ENCODE measurements at places on chromosomes 6 and 20.

DNA sequence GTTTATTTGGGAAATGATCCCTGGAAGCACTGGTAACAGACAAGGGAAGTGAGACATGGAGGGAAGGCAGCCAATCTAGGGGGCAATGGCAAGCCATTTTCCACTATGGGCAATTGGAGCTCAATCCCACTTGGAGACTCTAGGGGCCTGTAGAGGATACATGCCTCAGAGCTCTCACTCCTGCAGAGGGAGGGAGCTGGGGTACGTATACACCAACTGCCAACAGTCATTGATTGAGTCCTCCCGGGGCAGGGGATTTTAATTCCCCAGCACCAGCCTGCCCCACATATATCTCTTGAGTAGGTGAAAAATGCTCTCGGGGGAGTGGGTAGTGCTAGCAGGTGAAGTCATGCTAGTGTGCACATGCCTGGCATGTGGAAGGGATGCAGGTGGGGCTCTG is 78.9 kb upstream of the KCNK16 start:
- DNase-seq = no peak

DNA sequence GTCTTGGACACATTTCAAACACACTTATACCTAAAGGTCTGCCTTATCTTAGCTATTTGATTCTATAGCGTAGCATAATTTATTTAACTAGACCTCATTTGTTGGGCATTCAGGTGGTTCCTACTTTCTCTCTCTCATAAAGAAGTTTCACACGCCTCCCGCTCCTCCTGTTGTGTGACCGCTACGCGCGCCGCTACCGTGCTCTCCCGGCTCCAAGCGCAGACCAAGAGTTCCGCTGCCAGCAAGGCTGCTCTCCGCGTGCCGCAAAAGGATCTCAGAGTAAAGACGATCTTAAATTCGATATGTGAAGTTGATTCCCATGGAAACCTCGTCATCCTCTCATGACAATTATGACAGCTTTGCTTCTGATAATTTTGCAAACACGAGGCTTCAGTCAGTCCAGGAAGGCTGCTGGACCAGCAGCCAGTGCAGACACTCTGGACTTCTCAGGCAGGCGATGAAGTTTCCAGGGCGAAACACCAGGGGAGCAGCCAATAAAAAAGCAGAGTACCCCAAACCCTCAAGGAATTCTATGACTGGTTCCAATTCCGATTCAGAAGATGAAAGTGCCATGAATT is 20.4 kb downstream of the PRSS16 start:
- no peak for DNase-seq

- no peak for DNase-seq
Observed at GRCh38 chr6:20197251-20197650, 15.0 kb downstream of the MBOAT1 start.

DNA sequence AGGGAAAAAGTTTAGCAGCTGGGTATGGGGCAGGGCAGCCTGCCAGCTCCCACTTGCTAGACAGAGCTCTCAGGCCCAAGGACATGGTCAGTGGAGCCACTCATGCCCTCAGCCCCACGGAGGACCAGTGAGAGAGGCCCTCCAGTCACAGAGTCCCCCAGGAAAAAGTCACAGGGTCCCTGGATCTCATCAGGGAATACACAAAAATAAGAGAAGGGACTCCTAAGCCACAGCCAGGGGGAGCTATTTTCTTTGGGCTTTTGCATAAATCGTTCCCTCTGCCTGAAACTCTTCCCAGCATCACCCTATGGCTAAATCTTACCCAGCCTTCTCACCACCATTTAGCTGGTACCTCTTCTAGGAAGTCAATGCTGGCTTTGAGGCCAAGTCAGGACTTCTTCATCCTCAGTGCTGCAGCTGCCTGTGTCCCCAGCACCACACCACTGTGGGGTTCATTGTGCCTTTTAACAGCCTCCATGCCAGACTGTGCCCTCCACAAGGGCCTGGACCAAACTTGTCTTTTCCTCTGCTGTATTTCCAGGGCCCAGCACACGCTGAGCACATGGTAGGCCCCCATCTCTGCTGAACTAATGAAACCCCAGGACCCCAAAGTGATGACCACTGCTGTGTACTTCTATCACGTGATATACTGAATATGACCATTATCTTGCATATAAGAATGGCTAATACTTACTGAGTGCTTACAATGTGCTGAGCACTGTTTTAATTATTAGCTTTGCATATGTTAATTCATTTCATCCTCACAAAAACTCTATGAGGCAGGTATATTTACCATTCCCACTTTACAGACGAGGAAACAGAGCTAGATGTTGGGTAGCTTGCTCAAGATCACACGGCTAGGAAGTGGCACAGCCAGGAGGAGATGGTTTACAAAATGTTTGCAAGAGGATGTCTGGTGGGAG is 2.0 kb downstream of the ZNF335 start:
- no peak for DNase-seq

- no peak for DNase-seq
Observed at GRCh38 chr6:109008537-109009235, 86.0 kb downstream of the SESN1 start.

GRCh38 chr6:140731741-140732140 is 1357.3 kb upstream of the CITED2 start:
- DNase-seq = no peak

- no peak for DNase-seq
Observed at GRCh38 chr20:10381477-10381876, 52.5 kb downstream of the MKKS start.

DNA sequence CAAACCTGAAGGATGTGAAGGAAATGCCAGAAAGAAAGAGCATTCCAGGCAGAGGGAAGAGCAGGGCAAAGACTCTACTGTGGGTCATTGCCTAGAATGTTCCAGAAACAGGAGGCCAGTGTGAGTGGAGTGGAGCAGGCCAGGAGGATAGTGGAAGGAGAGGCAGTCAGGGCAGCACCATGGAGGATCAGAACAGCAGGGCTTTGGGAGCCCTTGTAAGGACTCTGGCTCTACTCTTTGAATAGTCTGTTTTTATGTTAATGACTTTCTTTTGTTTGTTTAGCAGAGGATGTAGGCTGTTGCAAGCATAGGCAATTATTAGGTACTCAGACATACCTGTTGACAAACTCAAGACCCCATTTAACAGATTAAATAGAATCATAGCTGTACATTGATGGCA is 23.6 kb upstream of the FBXL4 start:
- DNase-seq = no peak

DNA sequence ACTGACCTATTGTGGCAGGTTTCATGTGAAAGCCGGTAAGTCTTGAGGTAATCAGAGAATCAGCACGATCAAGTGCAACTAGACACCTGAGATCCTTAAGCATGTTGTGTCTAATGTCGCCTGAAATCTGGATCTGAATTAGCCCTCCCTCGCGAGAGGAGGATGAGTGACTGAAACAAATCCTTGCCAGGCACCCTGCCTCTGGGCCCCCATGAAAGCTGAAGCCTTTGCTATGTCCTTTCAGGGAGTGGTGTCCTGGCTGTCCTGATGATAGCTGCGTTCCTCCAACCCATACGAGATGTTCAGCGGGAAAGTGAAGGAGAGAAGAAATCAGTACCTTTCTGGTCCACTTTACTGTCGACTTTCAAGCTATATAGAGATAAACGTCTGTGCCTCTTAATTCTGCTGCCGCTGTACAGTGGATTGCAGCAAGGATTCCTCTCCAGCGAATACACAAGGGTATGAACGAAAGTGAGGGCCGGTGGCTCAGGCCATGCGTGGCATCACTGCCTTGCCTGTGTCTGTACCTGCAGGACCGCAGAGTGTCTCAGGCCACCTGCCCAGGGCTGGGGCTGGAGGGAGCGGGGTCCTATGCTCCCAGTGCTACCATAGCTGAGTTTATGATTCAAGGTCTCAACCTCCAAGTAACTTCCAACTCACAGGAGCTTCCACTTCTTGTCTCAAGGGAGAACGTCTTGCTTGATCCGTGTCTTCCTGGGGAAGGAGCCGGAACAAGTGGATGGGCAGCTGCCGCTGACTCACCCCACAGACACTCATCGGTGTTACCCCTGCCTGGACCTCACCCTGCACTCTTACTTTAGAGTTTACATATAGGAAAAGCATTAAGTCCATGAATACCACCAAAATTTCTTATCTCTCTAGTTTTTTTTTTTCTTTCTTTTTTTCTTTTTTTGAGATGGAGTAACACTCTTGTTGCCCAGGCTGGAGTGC is 12.8 kb downstream of the UNC93A start:
- no peak for DNase-seq

- no peak for DNase-seq
Observed at GRCh38 chr6:91075244-91075976, 488.5 kb upstream of the MAP3K7 start.

- no peak for DNase-seq
Observed at GRCh38 chr20:33339515-33340058, 56.6 kb downstream of the BPIFB1 start.

DNA sequence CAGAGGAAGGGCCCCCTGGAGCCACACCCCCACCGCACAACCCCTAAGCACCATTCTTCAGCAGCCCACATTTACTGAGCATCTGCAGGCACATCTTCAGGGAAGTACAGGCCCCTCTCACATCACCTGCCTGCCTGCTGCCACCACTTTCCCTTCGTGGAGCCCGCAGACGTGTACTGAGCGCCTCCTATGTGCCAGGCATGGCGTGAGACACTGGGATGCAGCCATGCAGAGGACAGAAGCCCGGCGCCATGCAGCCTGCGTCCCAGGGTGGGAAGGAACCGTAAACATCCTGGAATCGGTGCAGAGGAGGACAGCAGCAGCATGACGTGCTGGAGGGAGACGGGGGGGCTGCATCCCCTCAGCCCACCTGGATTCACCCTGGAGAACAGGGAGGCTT is 78.1 kb downstream of the GRM4 start:
- no peak for DNase-seq

- no peak for DNase-seq
Observed at GRCh38 chr20:17083738-17084137, 143.1 kb upstream of the PCSK2 start.
